Amniotic epithelial cell (primary cell): ENCODE measurements at places on chromosomes 12 and 14.

GRCh38 chr12:84807249-84807648 lies 105.3 kb downstream of the SLC6A15 start:
- peak; percentile 7 for DNase-seq

DNA sequence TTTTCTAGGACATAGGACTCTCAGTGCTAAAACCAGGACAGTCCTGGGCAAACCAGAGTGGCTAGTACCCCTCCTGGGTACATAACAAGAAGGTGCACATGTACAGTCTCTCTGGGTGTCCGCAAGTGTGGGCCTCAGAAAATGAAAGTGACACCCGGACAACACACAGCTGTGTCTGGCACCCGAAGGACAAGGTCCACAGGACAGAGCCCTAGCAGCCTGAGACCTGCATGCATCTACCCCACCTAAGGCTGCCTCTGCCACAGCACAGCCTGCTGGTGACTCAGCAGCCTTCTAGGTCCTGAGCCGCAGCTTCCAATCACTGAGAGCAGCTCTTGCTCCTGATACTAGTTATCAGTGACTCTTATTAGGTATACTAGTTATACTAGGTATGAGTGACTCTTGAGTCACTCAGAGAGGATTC lies 784.1 kb upstream of the TBX3 start:
- peak; percentile 40 for DNase-seq

DNA sequence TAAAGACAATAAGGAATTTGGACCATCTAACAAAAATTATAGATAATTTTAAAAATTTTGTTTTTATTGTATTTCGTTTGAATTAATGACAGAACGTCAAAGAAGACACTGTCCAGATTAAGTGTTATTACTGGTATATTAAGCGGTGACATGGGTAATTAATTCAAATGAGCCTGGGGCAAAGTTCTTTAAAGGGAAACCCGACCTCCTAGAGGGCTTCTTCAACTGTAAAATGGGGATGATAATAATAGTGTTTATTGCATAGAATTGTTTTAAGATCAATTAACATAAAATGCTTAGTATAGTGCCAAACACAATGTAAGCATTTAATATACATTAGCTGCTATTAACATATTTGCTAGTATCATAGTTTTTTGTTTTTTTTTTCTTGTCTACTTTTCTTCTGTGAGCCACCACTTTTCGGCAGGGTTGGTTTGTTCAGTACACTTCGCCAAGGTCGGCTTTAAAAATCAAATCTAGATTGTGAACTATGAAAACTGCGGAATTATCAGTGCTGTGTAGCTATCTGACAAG lies 514 bp upstream of the LARP4 start:
- DNase-seq, result no peak

DNA sequence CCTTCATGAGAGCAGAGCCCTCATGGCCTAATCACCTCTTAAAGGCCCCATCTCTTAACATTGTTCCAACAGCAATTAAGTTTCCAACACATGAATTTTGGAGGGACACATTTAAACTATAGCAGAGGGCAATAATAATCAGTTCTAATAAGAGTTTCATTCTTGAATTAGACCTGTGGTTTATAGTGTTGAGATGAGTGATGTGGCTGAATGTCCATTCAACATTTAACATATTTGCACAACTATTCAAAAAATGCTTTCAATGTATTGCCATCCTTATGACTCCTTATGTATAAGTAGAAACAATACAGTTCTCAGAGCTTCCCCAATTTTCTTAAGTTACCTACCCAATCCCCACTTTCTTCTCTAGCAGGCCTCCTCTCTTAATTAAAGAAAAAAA lies 21.5 kb downstream of the KLHL28 start:
- no peak for DNase-seq

DNA sequence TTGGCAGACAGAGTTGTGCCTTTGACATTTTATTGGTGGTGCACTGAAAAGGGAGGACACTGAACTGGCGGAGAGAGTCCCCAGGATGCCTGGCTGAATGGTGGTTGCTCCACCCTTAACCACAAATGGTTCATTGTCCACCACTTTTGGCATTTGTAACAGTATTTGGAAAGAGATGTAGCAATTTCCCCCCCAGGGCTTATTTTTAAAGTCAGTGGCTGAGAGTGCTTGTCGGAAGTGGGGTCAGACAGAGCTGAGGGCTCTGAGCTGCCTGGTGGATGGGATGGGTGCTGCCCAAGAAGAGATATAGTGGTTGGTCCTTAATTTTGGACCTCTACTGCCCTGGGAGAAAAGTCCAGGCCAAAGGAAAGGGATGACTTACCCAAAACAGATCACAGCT lies 31.5 kb upstream of the FGF6 start:
- no peak for DNase-seq

DNA sequence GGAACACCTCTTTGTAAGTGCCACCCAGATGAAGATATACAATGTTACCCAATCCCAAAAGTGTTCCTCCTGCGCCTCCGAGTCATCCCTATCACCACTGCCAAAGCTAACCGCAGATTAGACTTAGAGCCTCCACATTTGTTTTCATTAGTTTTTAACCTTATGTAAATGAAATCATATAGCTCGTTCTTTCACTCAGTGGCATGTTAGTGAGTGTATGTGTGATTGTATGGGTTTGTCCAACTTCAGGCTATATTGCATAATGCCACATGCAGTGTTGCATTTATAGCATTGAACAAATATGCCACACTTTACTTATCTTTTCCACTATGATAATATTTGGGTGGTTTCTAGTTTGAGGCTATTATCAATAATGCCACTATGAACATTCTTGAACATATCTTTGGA lies 18.0 kb downstream of the MAP1LC3B2 start:
- DNase-seq, result no peak

- DNase-seq, result no peak
These were observed 87.0 kb downstream of the VWF start for GRCh38 chr12:6037459-6037858.

DNA sequence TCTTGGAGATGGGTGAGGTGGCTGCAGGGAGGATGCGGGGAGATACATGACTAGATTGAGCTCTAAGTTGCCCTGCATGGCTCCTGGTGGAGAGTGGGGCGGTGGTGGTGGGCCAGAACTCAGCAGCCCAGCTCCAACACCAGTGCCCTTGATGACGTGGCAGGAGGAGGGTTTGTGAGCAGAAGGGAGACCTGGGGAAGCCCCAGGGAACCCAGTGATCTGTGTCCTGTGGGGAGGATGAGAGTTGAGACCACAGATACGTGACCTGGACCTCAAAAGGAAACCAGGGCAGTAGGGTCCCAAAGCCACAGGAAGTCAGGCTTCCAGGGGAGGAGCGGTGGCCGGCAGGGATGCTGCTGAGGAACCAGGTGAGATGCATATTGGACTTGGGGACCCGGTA lies 989.1 kb upstream of the TMEM132C start:
- DNase-seq, result no peak

- no peak for DNase-seq
These were observed 280.7 kb upstream of the SOX5 start for GRCh38 chr12:24230061-24230701.

- DNase-seq, result no peak
These were observed 870 bp downstream of the BMAL2 start for GRCh38 chr12:27333403-27334009.

DNA sequence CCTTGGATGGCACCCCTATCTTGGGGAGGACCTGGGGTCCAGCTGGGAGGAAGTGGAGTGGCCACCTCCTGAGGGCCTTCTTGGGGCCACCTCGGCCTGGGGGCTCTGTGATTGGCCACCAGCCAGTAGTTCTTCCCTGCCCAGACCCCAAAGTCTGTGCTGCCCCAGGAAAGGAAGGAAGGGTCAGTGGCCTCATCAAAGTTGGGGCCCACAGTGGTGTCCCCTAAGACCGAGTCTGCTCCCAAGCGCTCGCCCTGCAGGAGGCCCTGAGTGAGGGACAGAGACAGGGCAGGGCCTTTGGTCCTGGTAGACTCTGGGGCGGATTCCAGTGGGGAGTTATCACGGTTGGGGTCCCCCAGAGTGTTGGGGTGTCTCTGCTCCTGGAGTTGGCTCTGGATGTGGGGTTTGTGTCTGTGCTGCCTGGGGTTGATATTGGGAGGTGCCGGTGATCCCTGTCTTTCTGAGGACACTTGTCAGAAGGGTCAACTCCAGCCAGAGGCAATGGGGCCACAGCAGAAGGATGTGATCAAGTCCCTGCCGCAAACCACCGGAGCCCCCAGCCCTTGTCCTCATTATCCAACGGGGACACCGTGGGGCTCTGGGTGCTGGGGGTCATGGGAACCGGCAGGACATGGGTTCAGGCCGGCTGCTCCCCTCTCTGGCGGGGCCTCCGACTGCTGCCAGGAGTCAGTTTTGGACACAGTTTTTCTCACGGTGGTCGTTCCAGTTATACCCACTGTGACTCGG lies 364.3 kb downstream of the TMEM121 start:
- DNase-seq, result no peak

GRCh38 chr12:64900540-64900939 lies 76.1 kb downstream of the TBC1D30 start:
- peak; percentile 29 for DNase-seq

DNA sequence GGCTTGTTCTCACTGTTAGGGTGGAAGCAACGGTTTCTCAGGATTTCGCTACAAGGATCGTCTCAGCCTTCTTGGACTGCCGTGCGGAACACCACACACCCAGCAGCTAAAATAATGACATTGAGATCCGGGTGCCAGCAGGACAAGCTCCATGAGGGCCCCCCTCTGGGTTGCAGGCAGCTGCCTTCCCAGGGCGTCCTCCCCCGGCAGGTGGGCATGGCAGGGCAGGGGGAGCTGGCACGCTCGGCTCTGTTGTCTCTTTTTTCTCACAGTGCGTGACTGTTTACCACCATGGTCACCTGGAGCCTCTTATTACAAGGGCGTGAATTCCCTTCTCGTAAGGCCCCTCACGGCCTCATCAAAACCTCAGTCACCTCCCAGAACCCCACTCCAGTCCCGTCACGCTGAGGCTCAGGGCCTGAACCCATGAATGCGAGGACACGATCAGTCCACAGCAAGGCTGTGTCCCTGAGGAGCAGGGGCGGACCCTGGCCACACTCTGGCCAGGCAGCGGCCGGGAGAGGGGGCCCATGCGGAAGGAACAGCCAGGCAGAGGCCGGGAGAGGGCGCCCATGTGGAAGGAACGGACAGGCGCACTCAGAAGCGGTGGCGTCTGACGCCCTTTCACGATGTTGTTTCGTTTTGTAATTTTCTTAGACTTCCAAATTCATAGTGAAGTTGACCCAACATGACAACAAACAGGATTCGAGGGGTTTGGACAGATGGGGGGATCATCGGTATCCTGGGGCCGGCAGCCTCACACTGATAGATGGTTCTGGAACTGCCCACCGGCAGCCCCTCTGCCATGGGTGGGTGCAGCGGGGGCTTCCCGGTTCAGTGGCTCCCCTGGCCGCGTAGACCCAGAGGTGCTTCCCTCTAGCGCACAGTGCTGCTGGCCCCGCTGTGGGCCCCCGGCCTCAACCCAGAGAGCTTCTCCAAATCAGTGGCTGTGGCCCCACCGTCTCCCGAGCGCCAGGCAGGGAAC lies 10.0 kb downstream of the LRCOL1 start:
- peak; percentile 51 for DNase-seq

GRCh38 chr14:23175823-23176222 lies 7.6 kb downstream of the SLC7A8 start:
- peak; percentile 52 for DNase-seq

DNA sequence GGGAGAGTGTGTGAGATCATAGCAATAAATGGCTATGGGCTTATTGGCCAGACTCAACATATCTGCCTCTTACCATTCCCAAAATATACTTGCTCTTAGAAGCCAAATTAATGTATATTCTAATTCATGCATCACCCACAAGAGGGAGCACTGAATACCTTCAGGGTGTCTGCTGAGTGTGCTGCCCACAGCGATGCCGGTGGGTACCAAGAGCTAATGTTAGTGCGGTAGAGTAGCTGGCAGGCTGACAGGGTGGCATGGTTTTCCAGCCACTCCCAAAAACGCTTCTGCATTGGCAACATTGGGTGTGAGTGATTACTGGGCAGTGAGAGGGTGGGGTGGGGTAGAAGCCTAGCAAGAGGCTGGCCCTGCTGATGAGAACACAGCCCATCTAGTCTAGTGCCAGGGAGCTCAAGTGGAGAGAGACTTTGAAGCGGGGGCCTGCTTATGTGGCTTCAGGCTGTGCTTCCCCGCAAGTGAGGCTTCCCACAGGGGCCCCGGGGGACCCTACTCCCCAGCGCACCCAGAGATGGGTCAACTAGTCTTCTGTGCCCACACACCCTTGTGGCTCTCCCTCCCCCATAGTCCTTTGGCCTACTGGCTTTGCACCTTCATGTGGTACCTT lies 9.2 kb upstream of the PLEKHD1 start:
- DNase-seq, result peak; percentile 19

GRCh38 chr12:31966558-31967205 lies 7.5 kb downstream of the RESF1 start:
- peak; percentile 64 for DNase-seq

DNA sequence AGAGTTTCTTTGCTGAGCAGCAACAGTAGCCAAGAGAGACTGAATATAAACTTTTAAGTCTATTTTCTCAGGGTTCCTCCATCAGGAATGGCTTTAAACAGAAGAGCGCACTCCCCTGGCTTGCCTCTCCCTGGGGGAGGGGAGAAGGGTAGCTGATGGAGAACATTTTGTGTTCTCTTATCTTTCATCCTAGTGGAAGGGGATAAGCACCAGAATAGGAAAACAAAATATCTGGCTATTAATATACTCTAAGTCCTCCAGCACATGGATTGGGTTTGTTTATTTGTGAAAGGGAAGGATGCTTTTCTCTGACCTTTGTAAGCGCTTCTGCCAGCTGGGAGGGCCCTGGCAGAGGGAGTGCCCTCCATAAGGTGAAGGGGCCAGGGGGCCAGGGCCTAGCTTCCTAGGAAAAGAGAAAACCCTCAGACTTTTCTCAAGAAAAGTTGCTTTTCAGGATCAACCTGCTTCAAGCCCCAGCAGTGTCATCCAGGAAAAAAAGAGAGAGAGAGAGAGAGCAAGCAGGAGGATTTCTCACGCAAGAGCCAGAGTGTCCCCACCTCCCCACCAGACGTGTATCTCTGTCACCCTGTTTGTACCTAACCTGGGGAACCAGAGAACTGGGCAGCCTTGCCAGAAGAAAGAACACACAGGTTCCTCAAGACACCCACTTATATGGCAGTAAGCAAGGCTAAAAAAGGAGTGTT lies 34.3 kb upstream of the ATP2A2 start:
- no peak for DNase-seq

DNA sequence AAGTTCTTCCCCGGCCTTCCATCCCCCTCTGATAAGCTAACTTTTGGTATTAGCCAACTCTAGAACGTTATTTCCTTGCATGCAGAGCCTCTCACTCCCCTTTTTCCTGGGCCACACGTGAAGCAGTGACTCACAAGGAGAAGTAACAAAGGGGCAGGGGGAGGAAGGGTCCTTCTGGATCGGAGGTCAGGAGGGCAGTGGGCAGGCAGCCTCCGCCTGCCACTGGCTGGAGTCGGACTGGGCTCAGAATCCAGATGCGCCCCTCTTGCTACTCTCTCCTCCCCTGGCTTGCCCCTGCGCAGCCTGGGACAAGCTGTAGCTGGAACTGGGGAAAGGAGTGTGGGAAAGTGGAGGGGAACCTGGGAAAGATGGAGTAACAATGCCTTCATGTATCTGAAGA lies 55.0 kb downstream of the TPCN1 start:
- peak; percentile 85 for DNase-seq

GRCh38 chr12:69056743-69057515 lies 124.0 kb upstream of the CPM start:
- peak; percentile 51 for DNase-seq

- DNase-seq, result no peak
These were observed 133.1 kb upstream of the NUDT4 start for GRCh38 chr12:93244514-93245077.
